ENCODE measurements at places on chromosomes 7 and 10.
A peak's percentile ranks its signal among the peaks of the same experiment; 100 is the strongest.

- no peak for DNase-seq
Observed at GRCh38 chr7:15245831-15246230, 316.0 kb downstream of the AGMO start.

- DNase-seq = peak; percentile 70
Observed at GRCh38 chr10:122051609-122052385, 62.8 kb downstream of the TACC2 start.

DNA sequence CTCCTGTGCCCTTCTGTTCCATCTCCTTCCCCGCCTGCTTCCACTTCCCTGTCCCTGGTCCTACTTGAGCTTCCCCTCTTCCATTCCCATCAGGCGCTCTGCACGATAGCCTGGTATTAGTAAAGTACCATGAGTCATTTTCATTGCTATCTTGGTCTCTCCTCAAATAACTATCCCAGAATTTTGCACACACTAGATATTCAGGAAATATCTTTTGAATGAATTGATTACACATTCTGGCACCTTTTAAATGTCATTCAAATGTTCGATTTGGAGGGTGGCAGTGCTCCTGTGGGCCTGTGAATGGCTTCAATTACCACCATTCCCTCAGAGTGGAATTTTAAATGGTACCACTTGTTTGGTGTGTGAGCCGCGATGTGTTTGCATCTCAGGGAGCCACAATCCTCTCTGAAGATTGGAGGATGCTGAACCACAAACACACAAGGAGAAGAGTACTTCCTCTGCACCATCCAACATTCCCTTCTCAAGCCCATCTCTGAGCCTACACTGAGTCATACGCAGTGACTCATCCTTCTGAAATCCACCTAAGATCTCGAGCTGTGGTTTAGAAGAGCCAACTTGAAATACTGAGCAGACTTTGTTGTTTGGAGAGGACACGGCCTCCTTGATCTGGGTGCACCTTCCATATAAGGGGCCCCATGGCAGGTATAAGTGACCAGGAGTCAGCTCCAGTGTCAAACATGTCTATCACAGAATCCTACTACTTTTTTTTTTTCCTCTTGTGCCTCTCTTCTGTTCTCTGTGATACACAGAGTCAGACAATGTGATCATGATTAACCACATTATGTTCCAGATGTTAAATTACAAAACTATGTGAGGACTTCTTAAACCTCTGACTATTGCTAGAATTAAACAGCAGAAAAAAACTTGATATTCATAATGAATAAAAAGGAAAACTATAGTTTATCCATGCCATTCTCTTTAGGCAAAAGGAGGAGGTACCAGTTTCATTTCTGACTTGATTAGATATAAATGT, 81.9 kb downstream of the BMPER start:
- DNase-seq = no peak

DNA sequence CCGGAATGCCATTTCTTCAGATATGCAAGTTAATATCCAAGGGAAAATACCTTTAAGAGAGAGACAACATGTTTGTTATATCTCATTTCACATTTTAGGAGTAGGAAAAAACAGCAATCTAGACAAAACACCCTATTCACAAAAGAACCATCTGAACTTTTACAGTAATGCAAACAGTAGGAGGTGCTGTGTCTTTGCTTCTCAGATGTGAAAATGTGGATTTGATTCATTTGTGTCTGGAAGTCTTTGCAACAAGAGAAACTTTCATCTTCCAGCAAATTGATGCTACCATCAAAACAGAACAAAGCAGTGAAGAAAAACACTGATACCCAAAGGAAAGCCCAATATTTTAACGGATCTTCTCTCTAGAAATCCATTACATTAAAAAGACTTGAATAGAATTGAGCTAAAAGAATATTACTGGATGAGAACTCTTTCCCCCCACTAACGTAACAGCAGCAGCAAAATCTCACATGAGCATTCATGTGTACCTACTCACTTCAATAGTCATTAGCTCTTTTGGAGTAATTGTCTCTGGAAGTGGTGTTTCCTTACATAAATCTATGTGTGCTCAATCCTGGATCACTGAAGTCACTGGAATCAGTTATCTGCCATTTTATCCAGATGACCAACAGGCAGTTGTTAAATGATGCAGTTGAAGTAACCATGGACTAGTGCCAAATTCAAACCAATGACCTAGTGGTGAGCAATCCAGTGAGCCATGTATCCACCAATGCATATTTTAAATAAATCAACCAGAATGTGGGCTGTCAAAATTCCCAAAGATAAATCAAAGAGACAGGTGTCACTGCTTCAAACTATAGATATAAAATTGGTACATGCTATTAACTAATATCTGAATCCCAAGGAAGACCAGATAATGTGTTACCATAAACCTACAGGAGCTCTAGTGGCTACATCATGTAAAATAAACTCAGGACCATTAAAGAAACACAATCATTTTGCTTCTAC, 1.8 kb downstream of the SEMA3C start:
- no peak for DNase-seq

DNA sequence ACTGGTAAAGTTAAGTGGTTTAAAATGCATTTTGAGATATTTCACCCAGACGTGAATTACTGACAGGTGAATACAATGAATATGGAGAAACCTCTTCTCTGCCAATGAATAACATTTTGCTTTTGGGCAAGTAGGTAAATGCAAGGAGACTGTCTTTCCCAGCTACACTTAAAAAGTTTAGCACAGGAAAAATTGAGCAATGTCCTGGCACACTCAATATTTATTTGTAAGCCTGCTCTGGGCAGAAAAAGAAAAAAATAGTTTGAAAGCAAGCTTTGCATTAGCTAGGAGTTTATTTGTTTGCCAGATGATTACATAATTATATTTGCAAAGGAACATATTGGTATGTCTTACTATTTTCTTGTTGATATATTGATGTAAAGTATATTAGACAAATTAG, 624.2 kb downstream of the ACTR3B start:
- no peak for DNase-seq

DNA sequence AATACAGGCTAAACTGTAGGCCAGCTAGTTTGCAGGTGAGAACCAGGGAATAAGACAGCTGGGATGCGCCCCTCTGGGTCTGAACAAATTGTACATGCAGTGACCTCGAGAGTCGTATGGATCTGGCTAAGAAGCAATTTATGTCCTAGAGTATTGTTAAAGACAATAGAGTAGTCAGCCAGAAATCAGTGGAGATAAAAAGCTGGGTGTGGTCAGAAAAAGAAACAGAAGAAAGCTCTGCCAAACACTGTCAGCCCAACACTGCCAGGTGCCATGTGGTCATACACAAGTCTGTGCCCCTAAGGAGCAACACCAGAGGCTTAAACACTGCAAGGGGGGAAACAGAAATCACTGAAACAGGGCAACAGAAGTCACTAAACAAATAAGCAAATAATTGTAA, 62.2 kb downstream of the CNOT4 start:
- DNase-seq = no peak

DNA sequence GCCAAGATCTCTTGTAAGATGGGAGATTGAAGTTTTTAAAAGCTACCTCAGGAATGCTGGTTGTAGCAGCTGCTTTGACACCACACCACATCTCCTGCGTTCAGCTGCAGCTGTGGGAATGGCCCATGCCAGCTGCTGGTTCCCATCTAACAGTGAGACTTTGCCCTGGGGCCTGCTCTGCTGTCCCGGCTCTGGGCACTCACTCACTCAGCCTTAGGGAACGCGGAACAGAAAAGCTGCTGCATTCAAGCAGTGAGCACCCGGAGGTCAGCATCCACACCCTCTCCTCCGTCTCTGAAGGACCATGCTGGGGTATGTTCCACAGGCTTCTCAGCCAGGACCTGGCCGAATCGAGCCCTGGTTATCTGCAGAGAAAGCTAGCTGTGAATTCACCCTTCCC, 197.1 kb upstream of the CXCL12 start:
- DNase-seq = peak; percentile 46
